ENCODE measurements at places on chromosomes 1 and 21. TPM values are rescaled to one million over a fixed set of nuclear protein-coding genes. Genes with fewer than 3 reads are reported as not detected.
A peak's percentile ranks its signal among the peaks of the same experiment; 100 is the strongest.

RTCA gene
- 37.1 TPM for total RNA-seq

ESRRG gene
- 0.29 TPM for total RNA-seq

TMEM240 gene
- total RNA-seq, result 3.5 TPM

LDLRAD2 gene
- total RNA-seq, result 0.10 TPM

ENAH gene
- total RNA-seq, result 142 TPM

G0S2 gene
- 10.6 TPM for total RNA-seq

RPS27 gene
- total RNA-seq, result 1,380 TPM

BLZF1 gene
- 26.8 TPM for total RNA-seq

KCNC4 gene
- total RNA-seq, result 7.7 TPM

DNA sequence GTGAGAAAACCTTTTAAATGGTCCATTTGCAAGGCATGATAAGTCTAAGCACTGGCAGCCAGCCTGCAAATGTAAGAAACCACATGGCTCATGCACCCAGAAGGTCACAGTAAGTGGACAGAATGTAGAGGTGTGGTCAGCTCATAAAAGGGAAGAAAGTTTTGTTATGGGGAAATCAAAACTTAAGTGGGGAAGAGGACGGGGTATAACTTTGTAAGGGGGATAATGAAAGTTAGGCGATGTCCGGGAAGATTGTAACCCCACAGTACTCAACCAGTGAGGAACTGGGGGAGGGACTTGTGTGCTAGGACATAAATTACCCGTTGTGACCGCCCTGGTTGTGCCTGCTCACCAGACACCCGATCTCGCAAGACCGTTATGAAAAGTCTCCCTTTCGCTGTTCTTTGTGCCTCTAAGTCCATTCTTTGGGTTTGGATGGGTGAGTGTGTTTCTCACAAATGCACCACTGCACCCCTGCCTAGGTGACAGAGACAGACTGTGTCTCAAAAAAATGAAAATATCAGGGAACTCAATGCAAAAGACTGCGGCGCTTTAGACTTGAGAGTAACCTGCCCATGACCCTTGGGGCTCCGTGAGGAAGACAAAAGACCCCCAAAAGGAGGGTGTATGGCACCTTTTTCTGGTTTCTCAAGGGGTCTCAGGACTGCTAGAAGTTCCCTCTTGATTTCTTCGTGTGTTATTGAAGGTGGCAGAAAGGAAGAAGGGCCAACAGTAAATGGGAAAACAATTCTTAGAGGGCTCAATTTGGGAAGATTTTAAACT lies 28.6 kb upstream of the ZNF496 start:
- H3K4me3 ChIP-seq, result no peak overlapping the region
- H3K36me3 ChIP-seq, result no peaks in the 10 kb centered on the region
- DNase-seq, result no peak
- peak overlapping the region; percentile 77 for H3K27ac ChIP-seq
- peaks cover 13% of the 10 kb centered on the region for H3K4me1 ChIP-seq

GRCh38 chr1:156081917-156082308 lies 352 bp downstream of the MEX3A start:
- no peaks in the 10 kb centered on the region for H3K27me3 ChIP-seq
- peaks cover 26% of the 10 kb centered on the region for H3K4me1 ChIP-seq
- H3K4me3 ChIP-seq, result peak overlapping the region; percentile 62
- DNase-seq, result no peak

- no peak overlapping the region for H3K4me3 ChIP-seq
- H3K4me1 ChIP-seq, result peaks cover 10% of the 10 kb centered on the region
- H3K27me3 ChIP-seq, result no peaks in the 10 kb centered on the region
- no peaks in the 10 kb centered on the region for H3K36me3 ChIP-seq
- no peak overlapping the region for H3K27ac ChIP-seq
- no peak for DNase-seq
Observed at GRCh38 chr1:40844887-40845878, 17.0 kb downstream of the CITED4 start.

DNA sequence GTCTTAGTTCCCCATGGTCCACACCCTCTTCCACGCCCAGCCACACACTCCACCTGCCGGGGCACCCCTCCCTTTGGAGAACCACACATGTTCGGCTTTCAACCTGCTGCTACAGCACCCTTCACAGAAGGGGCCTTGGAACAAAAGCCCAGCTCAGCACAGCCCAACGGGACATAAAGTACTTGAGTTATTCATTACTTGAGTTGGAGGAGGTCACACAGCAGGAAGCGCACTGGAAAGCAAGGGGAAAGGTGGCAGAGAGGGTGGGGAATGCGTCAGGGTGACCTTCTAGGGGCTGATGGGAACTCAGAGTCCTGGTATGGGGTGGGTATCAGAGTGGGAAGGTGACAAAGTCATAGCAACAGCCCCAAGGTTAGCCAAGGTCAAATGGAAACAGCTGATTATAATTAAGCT lies 3.0 kb upstream of the ATP1B1 start:
- peaks cover 28% of the 10 kb centered on the region for H3K4me1 ChIP-seq
- peak overlapping the region; percentile 73 for H3K27ac ChIP-seq
- no peaks in the 10 kb centered on the region for H3K36me3 ChIP-seq
- peak overlapping the region; percentile 8 for H3K4me3 ChIP-seq
- no peak for DNase-seq

DNA sequence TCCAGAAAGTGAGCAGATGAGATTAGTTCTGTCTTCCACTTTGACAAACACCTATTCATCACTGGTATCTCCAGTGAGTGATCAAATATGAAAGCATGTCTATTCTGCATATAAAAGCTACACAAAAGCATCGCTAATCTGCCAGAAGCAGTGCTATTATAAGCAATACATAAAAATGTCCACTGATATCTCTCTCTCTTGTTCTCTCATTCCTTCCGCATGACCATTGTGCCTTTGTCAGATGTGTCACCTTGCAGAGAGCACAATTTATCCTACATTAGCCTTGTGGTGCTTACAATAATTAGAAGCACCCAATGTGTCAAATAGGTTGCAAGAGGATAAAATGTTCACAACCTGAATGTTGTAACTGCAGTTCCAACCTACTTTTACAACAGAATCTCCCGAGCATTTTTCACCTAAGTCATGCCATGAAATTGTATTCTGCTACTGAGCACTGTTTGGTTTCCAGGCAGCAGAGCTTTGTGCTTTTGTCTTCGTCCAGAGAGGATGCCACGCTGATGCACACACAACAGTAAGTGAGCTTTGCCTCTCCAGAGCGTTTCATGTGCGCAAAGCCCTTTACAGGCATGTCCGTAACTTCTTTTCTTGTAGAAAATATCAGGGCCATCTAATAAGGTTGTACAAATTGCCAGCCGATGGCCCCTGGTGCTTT lies 198.7 kb upstream of the PLD5 start:
- H3K4me1 ChIP-seq, result no peaks in the 10 kb centered on the region
- DNase-seq, result no peak
- H3K36me3 ChIP-seq, result no peaks in the 10 kb centered on the region
- H3K27me3 ChIP-seq, result no peaks in the 10 kb centered on the region
- H3K27ac ChIP-seq, result no peak overlapping the region
- H3K4me3 ChIP-seq, result no peak overlapping the region

- H3K36me3 ChIP-seq, result peaks cover 76% of the 10 kb centered on the region
- H3K27ac ChIP-seq, result no peak overlapping the region
- no peaks in the 10 kb centered on the region for H3K4me1 ChIP-seq
- H3K4me3 ChIP-seq, result no peak overlapping the region
- H3K27me3 ChIP-seq, result no peaks in the 10 kb centered on the region
Observed at GRCh38 chr1:23816906-23817305, 8.3 kb downstream of the HMGCL start.

DNA sequence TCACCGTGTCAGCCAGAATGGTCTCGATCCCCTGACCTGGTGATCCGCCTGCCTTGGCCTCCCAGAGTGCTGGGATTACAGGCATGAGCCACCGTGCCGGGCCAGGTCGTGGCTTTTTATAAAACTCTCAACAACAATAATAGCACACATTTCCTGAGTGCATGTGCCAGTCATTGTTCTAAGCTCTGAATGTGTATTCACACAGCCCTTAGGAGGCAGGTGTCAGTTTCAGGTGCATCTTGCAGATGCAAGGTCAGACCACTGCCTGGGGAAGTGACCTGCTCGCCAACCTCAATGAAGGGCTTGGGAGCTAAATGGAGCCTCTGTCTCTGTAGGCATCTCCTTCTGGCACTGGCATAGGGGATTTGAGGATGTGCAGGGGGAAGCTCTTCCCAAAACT lies 1.6 kb upstream of the LEFTY2 start:
- DNase-seq, result no peak
- H3K36me3 ChIP-seq, result no peaks in the 10 kb centered on the region
- H3K27ac ChIP-seq, result no peak overlapping the region
- H3K4me1 ChIP-seq, result no peaks in the 10 kb centered on the region
- no peak overlapping the region for H3K4me3 ChIP-seq

- H3K4me1 ChIP-seq, result no peaks in the 10 kb centered on the region
- DNase-seq, result no peak
- no peak overlapping the region for H3K4me3 ChIP-seq
- H3K36me3 ChIP-seq, result peaks cover 86% of the 10 kb centered on the region
- no peaks in the 10 kb centered on the region for H3K27me3 ChIP-seq
- no peak overlapping the region for H3K27ac ChIP-seq
Observed at GRCh38 chr21:46388206-46388880, 64.4 kb downstream of the PCNT start.

DNA sequence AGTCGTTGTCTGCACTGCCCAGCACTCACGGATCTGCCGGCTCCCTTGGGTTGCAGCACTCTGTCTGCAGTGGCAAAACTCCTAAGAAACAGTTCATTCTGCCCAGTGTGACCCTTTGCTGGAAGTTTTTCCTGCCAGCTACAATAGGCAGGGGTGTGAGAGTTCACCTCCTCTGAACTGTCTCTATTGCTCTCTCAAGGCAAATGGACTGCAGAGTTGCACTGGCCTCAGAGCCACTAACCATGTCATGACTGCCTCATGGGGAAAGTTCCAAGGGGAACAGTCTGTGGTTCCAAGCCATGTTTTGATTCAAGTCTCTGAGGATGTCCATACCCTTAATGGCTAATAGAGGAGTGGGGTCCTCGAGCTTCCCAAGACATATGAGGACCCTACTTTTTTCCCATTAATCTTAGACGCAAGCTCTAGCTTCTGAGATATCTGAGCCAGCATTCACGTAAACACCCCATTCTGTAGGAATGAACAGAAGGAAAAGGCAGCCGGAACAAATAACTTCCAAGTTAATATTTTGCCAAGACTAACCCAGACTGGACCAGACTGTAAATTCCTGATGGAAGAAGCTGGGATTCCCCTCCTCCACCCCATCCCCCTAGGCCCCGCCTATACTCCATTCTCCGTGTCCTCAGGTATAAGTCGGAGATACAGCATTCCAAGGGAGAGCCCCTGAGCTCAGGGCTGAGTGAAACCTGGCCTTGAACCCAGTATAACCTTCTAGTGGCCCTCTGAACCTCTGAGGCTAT lies 93.8 kb upstream of the AKT3 start:
- H3K4me3 ChIP-seq, result no peak overlapping the region
- H3K36me3 ChIP-seq, result no peaks in the 10 kb centered on the region
- H3K4me1 ChIP-seq, result no peaks in the 10 kb centered on the region
- DNase-seq, result no peak

DNA sequence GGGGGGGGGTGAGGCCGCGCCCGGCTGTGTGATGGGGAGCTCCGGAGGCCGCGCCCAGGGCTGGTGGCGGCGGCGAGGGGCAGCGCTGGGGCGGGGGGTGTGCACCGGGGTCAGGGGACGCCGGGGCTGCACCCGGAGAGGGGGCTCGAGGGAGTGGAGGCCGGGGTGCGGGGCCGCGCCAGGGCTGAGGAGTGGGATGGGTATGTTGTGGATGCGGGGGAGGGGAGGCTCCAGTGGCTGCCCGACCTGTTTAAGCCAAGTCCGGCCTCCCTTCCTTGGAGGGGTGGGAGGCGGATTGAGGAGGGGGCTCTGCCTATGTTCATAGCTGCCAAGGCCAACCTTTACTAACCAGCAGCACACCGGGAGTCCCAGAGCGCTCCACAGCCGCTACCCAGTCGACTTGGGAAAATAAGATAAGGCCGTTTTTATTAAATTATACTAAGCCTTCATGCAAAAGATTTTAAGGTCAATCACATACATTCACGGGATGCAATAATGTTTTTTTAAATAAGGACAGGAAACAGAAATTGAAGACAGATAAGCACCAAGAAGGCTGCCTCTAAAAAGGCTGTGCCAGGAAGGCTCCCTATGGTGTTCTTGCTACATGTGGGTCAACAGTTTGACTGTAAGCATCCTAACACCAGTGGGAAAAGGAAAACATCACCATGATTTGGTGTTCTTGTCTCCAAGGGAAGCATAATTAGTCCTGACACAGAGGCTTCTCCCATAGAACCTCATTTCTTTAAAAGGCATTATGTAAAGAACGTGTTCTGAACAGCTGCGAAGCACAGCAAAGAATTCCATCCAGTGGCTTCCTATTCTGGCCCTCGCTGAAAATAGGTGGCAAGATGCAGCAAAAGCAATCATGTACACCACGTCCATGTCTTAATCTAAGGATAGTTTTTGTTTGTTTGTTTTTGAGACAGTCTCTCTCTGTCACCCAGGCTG lies 626 bp upstream of the HLCS start:
- DNase-seq, result no peak
- H3K27me3 ChIP-seq, result peaks cover 13% of the 10 kb centered on the region
- H3K4me3 ChIP-seq, result peak overlapping the region; percentile 67
- H3K27ac ChIP-seq, result peak overlapping the region; percentile 83
